ENCODE measurements at places on chromosomes 2 and 18.

DNA sequence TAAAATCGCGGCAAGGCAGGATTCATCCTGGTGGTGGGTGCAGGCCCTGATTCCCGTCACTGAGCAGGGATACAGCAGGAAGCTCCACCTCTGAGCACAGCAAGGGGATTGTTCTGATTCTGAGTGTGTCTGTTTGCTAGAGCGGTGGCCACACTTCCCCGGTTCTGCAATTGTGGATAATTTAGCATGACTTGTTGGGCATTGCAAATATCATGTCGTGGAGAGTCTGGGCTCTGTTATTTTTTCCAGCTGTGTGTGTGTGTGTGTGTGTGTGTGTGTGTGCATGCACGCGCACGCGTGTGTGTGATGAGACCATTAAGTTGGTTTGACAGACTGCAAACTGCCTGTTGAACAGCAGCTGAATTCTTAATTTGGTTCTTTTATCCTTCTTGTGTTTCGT lies 4.1 kb upstream of the TMEM18 start:
- DNase-seq = no peak

GRCh38 chr2:46679761-46680160 lies 200.4 kb downstream of the TMEM247 start:
- DNase-seq = no peak

DNA sequence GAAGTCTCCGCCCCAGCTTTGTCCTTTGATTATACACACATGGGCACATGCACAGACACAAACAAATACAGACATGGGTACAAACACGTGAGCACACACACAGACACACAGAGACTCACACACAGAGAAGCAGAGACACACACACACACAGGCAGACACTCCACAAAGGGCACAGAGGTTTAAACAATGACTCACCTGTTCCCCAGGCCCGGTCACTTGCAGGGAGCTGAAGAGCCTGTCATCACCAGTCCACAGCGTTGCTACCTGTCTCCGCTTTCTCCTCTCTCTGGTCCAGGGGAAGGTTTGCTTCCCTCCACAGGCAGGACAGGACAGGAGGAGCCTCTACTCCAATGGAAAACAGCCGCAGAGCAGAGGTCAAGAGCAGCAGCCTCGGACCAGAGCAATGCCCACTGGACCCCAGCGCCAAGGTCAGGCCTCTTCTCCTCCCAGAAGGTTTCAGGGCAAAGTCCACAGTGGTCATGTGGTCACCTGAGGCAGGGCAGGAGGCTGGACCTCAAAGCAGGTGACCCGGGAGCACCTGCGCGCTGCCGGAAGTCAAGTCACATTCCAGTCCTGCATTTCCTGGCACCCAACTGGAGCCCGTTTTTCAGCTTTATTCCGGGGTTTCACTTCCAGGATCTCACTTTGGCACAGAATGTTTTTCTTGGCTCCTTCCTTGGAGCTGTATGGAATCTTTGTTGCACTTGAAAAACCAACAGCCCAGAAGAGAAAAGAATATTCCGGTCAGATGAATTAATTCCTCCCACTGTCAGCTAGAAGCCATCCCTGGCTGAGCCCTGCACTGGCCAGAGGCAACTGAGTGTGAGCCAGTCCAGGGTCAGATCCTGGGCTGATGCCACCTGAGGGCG lies at the start of gene RAB17:
Gene RAB17 (minus strand): TSS at position 463 of the 869 bp plus-strand sequence. CDS start 4,580 bp downstream, outside the sequence.
- no peak for DNase-seq

DNA sequence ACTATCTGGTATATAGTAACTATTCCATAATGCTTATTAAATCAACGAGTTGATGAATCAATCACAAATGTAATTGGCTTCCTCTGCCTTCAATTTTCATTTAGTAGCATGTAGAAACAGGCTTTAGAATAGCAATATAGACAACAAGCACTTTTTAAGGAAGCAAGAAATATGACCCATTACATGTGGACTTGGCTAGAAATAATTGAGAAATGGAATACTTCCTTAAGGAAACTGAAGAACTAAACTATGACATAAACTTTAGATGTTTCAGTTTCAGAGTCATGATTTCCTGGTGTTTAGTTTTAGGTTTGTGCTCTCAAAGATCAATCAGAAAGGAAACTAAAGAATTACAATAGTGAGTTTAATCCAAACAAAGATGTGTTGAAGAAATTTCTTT lies 443.8 kb downstream of the MBD2 start:
- DNase-seq = no peak

DNA sequence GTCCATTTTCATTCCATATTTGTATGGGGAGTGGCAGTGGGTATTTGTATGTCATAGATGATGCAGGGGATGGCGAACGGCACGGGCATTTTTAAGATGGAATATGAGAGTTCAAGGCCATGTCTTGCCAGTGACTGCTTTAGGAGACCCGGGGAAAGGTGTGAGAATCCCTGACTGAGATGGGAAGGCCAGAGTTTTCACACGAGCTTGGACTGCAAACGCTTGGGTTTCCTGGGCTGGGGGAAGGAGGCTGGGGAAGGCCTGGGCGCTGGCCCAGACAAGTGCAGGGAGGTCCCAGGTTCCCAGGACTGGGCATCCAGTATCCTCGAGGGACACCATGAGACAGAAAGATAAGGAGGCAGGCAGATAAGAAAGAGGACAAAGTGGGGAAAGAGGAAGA lies 35.2 kb downstream of the CNGA3 start:
- no peak for DNase-seq

- DNase-seq = no peak
Measured at GRCh38 chr2:386406-387103, 98.7 kb upstream of the ALKAL2 start.

DNA sequence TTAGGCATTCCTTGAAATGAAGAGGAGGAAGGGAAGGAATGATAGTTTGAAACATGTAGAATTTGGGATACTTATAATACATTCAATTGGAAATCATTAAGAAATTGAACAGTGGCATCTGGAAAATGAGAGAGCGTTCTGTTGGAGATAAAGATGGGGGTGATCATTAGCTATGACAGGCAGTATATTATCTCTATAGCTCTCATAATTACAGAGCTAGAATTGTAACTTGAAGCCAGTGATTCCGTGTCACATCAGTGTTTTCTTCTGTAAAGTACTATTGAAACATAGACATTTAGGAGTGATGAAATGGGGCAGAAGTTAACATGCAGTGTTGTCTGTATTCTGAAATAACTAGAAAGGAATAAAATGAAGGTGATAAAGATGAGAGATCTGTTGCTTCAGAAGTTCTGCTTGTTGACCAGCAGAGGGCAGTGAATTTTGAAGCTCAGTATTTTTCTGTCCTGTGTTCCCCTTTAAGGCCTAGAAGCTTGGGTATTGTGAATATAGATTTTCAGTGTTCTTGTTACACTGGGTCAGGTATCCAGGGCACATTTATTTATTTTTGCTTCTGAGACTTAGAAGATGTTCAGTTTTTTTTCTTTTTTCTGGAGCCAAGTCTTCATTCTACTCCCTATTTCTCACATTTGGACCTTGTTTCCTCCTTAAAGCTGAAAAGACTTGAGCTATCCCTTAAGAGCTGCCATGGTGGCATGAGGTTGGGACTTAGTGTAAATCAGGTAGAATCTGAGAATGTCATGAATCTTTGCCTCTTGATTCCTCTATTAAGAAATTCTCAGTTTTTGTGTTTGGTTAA lies 157.4 kb downstream of the TAF4B start:
- peak; percentile 56 for DNase-seq

DNA sequence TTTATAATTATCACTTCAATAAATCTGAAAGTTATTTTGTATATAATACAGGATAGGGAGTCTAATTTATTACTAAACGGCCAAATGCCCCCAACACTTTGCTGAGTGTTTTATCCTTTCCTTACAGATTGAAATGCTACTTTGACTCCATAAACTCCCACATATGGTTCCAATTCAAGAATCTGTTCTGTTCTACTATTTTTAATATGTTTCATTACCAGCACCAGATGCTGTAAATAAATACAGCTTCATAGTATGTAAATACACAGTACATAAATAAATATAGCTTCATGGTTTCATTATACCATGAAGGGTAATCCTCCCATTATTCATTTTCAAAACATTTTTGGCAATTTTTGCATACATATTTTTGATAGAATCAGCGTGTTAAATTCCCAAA lies 34.0 kb upstream of the MREG start:
- no peak for DNase-seq

DNA sequence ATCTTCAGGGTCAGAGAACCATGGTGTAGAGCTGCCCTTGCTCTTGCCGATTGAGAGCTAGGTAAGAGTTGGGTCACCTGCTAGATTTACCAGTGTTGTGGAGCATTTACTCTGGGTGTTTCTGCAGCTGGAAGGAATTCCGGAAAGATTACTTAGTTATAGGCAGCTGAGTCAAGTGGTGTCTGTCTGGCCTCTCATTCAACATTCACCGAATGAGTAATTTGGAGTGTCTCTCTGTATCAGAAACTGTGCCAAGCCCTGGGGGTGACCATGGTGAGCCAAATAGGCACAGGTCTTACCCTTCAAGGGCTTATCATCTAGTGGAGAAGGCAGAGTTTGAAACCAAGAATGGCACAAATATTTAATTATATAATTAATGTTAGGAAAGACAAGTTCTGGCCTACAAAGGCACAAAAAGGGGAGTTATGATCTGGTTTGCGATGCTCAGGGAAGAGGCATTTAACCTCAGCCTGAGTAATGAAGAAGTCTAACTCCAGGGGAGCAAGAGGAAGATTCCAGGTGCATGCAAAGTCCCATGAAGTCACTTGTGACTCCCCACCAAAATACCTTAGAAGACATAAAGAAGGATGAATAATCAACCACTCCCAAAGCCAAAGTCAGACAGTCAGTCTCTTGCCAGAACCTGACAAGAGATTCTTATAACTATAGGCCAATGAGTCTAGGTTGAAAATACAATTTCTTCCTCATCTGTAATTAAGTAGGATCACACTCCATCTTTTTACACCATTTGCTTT lies 12.5 kb downstream of the SETBP1 start:
- no peak for DNase-seq

- DNase-seq = no peak
Measured at GRCh38 chr2:71358931-71359671, 27.5 kb downstream of the ZNF638 start.

GRCh38 chr2:238256594-238257104 lies 16.8 kb upstream of the HES6 start:
- peak; percentile 88 for DNase-seq

DNA sequence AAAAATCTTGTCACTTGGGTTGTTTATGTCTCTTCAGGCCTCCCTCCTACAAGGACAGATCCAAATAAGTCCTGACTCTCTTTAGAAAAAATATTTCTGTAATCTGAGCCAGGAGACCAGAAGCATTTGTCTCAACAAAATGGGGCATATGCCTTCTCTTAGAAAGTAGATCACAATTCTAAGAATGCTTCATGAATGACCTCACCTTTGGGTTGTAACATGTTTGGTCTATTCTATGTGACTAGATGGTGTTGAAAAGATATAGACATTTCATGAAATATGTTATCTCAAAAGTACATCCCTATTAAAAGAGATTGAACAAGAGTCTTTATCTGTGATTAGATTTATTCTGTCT lies 159.0 kb upstream of the SETBP1 start:
- DNase-seq = no peak

DNA sequence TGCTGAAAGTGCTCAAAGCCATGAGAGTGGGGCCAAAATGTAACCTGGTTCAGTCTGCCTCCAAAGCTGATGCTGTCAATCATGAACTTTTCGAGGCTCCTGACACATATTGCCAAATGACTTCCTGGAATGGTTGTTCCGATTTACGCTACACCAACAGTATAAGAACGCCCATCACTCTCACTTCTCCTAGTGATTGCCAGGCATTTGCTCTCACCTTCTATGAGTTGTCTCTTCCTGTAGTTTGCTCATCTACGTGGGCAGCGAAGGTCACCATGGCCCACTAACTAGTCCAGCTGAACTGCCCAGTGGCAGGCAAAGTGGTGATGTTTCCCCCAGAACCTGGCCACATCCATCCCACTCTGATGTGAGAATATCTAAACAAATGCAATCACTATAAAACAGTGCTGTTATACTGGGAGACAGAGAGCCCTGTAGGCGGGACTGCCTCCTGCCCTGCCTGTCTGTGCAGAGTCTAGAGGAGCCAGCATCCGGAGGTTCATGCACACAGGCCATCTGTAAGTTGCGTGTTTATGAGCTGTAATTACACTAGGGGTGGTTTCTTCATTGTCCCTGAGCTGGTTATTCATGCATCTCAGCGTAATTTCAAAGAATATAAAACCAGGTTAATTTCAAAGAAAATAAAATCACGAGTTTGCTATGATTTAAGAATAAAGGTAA lies 8.8 kb upstream of the CABLES1 start:
- DNase-seq = no peak

DNA sequence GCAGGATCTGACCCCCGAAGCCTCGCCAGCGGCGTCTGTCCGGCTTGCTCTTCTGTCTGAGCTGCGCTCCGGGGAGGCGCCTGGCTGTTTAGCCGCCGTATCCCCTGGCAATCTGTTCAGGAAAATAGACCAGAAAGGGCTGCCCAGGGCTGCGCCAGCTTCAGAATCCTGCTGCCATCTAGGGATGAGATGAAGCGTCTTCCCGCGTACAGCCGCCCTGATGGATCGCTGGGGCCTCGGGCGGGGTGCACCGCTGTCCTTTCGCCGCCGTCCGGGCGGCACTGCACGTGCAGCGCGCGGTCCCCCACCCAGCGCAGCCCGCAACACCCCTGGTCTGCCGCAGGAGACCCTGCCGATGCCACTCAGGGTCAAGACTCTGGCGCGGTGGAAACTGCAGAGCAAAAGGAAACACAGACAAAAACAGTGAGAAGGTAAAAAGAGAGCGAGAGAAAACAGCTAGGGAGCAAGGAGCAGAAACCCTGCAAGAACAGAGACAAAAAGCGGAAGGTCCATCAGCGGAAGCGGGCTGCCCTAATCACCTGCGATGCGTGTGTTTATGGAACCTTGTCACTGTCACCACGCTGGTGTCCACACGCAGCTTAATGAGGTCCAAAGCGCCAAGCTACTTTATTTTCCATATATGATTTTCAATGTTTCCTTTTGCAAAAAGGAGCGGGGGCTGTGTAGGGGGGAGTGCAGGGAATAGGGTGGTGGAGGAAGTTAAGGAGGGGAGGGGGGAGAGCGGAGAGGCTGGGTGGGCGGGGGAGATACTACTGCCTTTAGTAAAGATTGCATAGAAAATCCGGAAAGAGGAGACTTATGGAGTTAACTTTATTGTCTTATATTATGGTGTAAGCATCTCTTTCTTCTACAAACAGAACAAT lies 2113.3 kb upstream of the PIK3C3 start:
- no peak for DNase-seq

GRCh38 chr18:9330419-9330818 lies 4.2 kb upstream of the TWSG1 start:
- DNase-seq = no peak

DNA sequence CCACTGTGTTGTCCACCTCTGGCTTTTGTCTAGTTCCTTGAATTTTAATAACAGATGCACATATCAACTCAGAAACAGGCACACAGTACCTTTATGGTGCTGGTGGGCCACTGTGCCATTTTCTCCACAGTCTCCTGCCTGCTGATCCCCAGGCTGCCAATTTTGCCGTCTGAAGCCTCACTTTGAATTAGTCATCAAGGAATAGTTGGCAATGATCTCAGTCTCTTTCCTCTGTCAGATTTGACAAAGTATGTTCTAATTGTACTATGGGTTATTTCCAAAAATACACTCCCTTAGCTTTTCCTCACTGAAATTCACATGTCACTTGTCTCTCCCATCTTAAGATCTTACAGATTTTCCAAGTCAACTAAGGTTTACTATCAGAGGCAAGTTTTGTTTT lies 140.7 kb downstream of the ZNF516 start:
- no peak for DNase-seq

- DNase-seq = no peak
Measured at GRCh38 chr18:24679062-24679461, 218.6 kb downstream of the HRH4 start.

GRCh38 chr2:24919037-24919505 lies 966 bp downstream of the ADCY3 start:
- peak; percentile 39 for DNase-seq

- no peak for DNase-seq
Measured at GRCh38 chr2:181910028-181910831, 18.7 kb downstream of the ITPRID2 start.

GRCh38 chr2:69169655-69170389 lies 156.8 kb downstream of the ANTXR1 start:
- no peak for DNase-seq

All from germinal center (tissue), 1 donor.